ENCODE measurements at places on chromosomes 16 and 17. TPM values are rescaled to one million over a fixed set of nuclear protein-coding genes. Genes with fewer than 3 reads are reported as not detected.

MVD gene
- 132 TPM for total RNA-seq

RTN4RL1 gene
- 0.10 TPM for total RNA-seq

PPP1R1B gene
- not detected for total RNA-seq

ATAD5 gene
- total RNA-seq: 18.0 TPM

CNTNAP4 gene
- 1.8 TPM for total RNA-seq

MIF4GD gene
- 40.0 TPM for total RNA-seq

ZG16B gene
- total RNA-seq: 7.5 TPM

AURKB gene
- 140 TPM for total RNA-seq

ARHGDIG gene
- total RNA-seq: not detected

Measured in GM12878 (cell line).